Natural killer cell (primary cell): ENCODE measurements at places on chromosomes 13 and 19. TPM values are rescaled to one million over a fixed set of nuclear protein-coding genes. Genes with fewer than 3 reads are reported as not detected.
A peak's percentile ranks its signal among the peaks of the same experiment; 100 is the strongest.

CGB5 gene
- not detected for total RNA-seq

SIAH3 gene
- total RNA-seq, result not detected

- no peaks in the 10 kb centered on the region for H3K36me3 ChIP-seq
- DNase-seq, result no peak
- no peaks in the 10 kb centered on the region for H3K4me1 ChIP-seq
- H3K4me3 ChIP-seq, result no peak overlapping the region
- no peak overlapping the region for H3K27ac ChIP-seq
These were observed 146.7 kb upstream of the FNDC3A start for GRCh38 chr13:48828962-48829411.

GRCh38 chr13:109301276-109301675, 485.1 kb downstream of the IRS2 start:
- H3K4me1 ChIP-seq, result no peaks in the 10 kb centered on the region
- DNase-seq, result no peak
- no peak overlapping the region for H3K4me3 ChIP-seq
- no peaks in the 10 kb centered on the region for H3K27me3 ChIP-seq
- no peaks in the 10 kb centered on the region for H3K36me3 ChIP-seq
- no peak overlapping the region for H3K27ac ChIP-seq

- peaks cover 15% of the 10 kb centered on the region for H3K4me1 ChIP-seq
- no peak overlapping the region for H3K27ac ChIP-seq
- no peaks in the 10 kb centered on the region for H3K27me3 ChIP-seq
- no peak overlapping the region for H3K4me3 ChIP-seq
These were observed 25.1 kb downstream of the FPR3 start for GRCh38 chr19:51820011-51820410.

DNA sequence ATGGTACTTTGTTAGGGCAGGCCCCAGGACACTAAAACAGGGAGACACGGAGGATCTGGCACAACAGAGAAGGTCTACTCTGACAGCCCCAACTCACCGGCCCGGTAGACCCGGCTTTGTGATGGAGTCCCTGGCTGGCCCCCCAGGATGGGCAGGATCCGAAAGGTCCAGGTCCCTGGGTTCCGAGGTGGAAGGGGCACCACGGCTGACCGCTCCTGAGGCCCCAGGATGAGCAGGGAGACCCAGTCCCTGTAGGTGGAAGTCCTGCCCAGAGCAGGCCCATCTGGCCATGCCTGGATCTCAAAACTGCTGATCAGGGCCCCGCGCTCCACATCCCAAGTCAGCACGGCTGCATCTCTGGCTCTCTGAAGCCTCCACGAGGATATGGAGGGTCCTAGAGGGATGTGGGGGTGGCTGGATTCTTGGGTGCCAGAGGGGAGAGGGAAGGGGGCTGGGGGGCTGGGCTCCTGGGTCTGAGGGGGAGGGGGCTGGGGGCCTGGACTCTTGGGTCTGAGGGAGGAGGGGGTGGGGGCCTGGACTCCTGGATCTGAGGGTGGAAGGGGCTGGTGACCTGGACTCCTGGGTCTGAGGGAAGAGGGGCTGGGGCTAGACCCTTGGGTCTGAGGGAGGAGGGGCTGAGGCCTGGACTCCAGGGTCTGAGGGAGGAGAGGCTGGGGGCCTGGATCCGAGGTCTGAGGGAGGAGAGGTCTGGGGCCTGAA, 4.6 kb downstream of the VSIG10L start:
- H3K4me3 ChIP-seq, result no peak overlapping the region
- H3K27ac ChIP-seq, result no peak overlapping the region
- no peaks in the 10 kb centered on the region for H3K36me3 ChIP-seq
- no peaks in the 10 kb centered on the region for H3K27me3 ChIP-seq
- peaks cover 23% of the 10 kb centered on the region for H3K4me1 ChIP-seq
- DNase-seq, result no peak

DNA sequence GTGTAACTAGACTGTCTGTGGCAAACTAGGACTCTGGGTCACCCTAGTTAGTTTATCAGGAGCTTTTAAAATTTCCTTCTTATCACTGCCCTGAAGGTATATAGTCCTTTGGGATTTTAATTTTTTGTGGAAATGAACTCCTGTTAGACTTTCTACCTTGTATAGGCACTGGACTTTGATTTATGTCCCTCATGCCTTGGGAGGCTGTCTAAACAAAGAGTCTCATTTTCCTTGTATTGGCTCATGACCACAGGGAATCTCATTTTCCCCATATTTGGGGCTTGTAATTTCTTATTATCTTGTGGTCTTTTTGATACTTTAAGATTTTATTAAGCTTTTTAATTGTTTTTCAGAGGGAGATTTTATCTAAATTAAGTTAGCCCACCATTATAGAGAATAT, 21.4 kb downstream of the KCTD4 start:
- H3K4me3 ChIP-seq, result no peak overlapping the region
- H3K36me3 ChIP-seq, result no peaks in the 10 kb centered on the region
- no peak for DNase-seq
- no peaks in the 10 kb centered on the region for H3K27me3 ChIP-seq
- H3K27ac ChIP-seq, result no peak overlapping the region

- H3K4me1 ChIP-seq, result no peaks in the 10 kb centered on the region
- no peak overlapping the region for H3K4me3 ChIP-seq
- DNase-seq, result no peak
- no peaks in the 10 kb centered on the region for H3K36me3 ChIP-seq
These were observed 32.2 kb upstream of the RANBP3 start for GRCh38 chr19:6010107-6010506.

DNA sequence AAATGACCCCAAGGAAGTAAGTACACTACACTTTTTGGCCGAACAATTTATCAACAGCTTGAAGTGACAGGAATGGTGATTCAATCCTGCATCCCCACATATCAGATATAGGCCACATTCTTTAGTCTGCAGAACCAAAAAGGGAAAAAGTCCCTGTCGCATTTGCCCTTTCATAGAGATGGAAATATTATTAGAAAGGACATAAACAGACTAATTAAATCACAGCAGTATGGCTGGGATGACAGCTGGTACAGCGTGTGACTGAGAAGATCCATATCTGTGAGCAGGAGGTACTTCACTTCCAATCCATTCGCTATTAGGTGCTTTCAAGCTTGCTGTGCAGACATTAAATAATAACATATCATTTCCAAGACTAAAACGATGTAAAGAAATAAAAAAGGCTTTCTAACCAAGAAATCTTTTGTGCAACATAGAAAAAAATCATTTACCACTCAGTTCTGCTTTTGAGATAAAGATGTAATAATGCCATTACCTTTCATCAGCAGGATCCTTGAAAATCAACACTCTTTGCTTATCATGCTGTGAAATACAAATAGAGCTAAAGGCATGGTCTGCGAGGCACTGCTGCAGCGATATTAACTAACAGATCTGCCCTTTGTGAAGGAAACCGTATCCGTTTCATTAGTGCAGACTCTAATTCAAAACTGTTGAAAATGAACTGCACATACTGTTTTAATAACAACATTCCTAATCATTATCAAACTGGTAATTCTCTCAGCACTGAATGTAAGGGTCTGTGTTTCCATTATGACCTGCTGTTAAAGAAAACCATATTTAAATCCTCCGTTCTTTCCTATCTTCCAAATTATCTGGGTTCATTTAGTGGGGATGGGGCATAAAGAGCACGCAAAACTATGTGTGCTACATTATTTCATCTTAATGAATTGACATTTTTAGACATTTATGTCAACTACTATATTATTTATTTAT, 245.6 kb downstream of the DACH1 start:
- no peak overlapping the region for H3K27ac ChIP-seq
- no peak overlapping the region for H3K4me3 ChIP-seq
- H3K27me3 ChIP-seq, result no peaks in the 10 kb centered on the region
- no peaks in the 10 kb centered on the region for H3K36me3 ChIP-seq
- H3K4me1 ChIP-seq, result no peaks in the 10 kb centered on the region

DNA sequence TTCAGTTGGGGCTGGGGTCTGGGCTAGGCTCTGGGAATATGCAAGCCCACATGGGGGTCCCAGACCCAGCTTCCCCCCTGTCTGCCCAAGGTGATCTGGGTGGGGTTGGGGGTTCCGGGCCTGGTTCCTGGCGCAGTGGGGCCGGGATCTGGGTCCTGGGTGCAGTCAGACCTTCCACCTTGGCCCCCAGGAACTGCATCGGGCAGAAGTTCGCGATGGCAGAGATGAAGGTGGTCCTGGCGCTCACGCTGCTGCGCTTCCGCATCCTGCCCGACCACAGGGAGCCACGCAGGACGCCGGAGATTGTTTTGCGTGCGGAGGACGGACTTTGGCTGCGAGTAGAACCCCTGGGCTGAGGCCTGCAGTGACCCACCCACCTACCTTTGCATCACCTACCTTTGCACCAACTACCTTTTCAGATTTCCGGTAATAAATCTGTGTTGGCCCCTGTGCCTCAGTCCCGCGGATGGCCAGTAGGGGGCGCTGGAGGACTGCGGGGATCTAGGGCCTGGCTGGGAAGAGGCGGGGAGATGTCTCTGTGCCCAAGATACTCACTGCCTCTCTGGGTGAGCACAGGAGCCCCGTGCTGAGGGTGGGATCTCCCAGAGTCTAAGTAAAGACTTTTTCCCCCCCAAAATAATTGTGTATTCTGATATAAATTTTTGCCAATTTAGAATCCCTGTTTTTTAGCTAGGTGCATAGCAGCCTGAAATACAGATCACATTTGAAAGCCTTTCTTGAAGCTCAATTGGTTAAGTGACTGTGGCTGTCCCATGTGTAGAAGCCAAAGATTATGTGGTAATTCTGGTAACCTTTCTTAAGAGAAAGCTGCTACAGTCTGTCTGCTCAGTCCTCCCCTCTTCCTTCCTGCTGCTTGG, 11.5 kb upstream of the CYP4F3 start:
- H3K4me1 ChIP-seq, result peaks cover 7% of the 10 kb centered on the region
- H3K27me3 ChIP-seq, result no peaks in the 10 kb centered on the region
- no peaks in the 10 kb centered on the region for H3K36me3 ChIP-seq
- H3K4me3 ChIP-seq, result no peak overlapping the region
- no peak overlapping the region for H3K27ac ChIP-seq
- DNase-seq, result peak; percentile 90
